ENCODE measurements at places on chromosomes 7 and 10. TPM values are rescaled to one million over a fixed set of nuclear protein-coding genes. Genes with fewer than 3 reads are reported as not detected.

GRCh38 chr10:69558559-69558958, 14.7 kb downstream of the NEUROG3 start:
- DNase-seq = peak; percentile 60
- H3K36me3 ChIP-seq = no peaks in the 10 kb centered on the region
- peaks cover 10% of the 10 kb centered on the region for H3K4me1 ChIP-seq

- H3K36me3 ChIP-seq = no peaks in the 10 kb centered on the region
- no peak overlapping the region for H3K4me3 ChIP-seq
- H3K4me1 ChIP-seq = peaks cover 25% of the 10 kb centered on the region
- H3K27ac ChIP-seq = no peak overlapping the region
- H3K27me3 ChIP-seq = peaks cover 2% of the 10 kb centered on the region
Measured at GRCh38 chr10:43939389-43939938, 290.8 kb upstream of the ZNF32 start.

DNA sequence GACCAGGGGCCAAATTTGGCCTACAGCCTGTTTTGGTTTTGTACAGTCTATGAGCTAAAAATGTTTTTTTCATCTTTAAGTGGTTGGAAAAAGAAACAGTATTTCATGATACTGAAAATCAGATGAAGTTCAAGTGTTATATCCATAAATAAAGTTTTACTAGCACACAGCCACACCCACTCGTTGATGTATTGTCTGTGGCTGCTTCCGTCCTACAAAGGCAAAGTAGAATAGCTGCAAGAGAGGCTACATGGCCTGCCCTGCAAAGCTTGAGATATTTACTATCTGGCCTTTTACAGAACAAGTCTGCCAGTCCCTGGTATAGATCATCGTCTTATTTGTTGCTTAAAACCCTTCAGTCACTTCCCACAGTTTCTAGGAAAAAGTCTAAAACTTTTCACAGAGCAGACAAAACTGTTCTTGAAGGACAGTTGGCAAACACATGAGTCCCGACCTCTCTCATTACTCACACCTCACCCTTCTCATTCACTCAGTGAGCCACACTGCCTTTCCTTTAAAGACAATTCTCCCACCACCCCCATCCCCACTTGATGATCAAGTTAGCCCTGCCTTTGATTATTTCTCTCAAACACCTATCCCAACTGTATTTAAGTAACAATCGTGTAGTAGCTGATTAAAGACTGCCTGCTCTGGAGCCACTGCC, 9.9 kb downstream of the RHEB start:
- DNase-seq = no peak
- no peaks in the 10 kb centered on the region for H3K27me3 ChIP-seq
- peaks cover 74% of the 10 kb centered on the region for H3K4me1 ChIP-seq
- peak overlapping the region; percentile 27 for H3K27ac ChIP-seq
- H3K36me3 ChIP-seq = peaks cover 21% of the 10 kb centered on the region

GRCh38 chr10:104371753-104372152, 18.1 kb downstream of the CFAP58 start:
- no peak for DNase-seq
- no peak overlapping the region for H3K27ac ChIP-seq
- H3K4me3 ChIP-seq = no peak overlapping the region
- H3K4me1 ChIP-seq = no peaks in the 10 kb centered on the region
- H3K36me3 ChIP-seq = no peaks in the 10 kb centered on the region
- H3K27me3 ChIP-seq = peaks cover 8% of the 10 kb centered on the region

DNA sequence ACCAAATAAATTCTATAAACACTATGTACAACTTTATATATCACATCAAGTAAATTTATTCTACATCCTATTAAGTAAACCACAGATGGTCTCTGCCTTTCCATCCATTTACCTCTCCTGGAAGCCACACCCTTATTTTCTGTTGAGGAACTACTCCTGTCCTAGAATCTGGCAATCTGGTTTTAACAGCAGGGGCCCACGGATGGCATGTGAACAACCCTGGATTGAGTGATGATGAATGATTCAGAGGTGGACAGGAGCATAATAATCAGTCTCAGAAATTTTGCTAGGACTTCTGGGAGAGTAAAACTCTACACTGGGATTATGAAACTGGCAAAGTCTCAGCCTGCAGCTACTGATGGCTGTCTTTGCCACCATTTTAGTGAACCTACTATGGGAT, 54.1 kb downstream of the CDK6 start:
- no peak for DNase-seq
- no peak overlapping the region for H3K4me3 ChIP-seq
- H3K27ac ChIP-seq = no peak overlapping the region
- H3K4me1 ChIP-seq = peaks cover 59% of the 10 kb centered on the region
- H3K36me3 ChIP-seq = peaks cover 39% of the 10 kb centered on the region

GRCh38 chr7:158778471-158778870, 50.8 kb downstream of the ESYT2 start:
- no peaks in the 10 kb centered on the region for H3K27me3 ChIP-seq
- H3K27ac ChIP-seq = peak overlapping the region; percentile 66
- H3K4me3 ChIP-seq = no peak overlapping the region
- no peak for DNase-seq

DNA sequence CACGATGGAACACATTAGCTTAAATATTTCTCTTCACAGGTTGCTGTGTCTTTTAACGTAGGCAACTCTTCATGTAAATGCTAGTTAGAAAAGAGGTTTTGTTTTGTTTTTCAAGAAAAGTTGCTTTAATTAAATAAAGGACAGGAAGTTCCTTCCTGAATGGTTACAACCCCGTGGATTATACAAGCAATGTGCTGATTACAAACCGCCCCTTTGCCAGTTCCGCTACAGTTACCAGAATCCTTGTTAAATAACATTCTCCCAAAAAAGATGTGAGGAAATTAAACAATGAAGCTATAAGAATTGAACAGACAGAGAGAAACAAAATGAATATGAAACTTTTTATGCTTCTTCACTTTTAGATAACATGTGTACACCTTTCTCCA, 75.1 kb downstream of the LYZL2 start:
- no peaks in the 10 kb centered on the region for H3K36me3 ChIP-seq
- H3K27ac ChIP-seq = no peak overlapping the region
- H3K27me3 ChIP-seq = peaks cover 1% of the 10 kb centered on the region
- peaks cover 3% of the 10 kb centered on the region for H3K4me1 ChIP-seq
- H3K4me3 ChIP-seq = no peak overlapping the region
- no peak for DNase-seq

The POLR2J2 gene
- total RNA-seq = 13.8 TPM

GRCh38 chr10:1036341-1036791, 10.7 kb upstream of the IDI2 start:
- peak; percentile 41 for DNase-seq
- peaks cover 7% of the 10 kb centered on the region for H3K4me1 ChIP-seq
- peak overlapping the region; percentile 49 for H3K27ac ChIP-seq
- H3K36me3 ChIP-seq = peaks cover 23% of the 10 kb centered on the region
- H3K27me3 ChIP-seq = no peaks in the 10 kb centered on the region

DNA sequence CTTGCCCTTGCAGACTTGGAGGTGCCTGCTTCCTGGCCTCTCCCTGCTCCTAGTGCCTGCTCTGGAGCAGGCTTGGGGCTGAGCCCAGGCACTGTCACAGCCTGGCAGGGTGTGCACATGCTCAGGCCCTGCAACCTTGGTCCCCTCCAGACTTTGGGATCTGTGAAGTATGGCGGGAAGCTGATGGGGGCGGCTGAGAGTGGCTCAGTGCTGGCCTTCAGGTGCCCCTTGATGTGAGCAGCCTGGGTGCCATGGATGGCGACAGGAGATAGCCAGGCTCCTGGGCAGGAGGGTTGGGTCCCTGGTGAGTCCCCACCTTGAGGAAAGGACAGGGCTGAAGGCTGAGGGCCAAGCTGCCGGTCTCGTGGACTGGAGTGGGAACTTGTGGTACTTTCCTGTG, 700.4 kb upstream of the KCND2 start:
- H3K4me3 ChIP-seq = no peak overlapping the region
- no peak for DNase-seq
- H3K4me1 ChIP-seq = no peaks in the 10 kb centered on the region
- no peaks in the 10 kb centered on the region for H3K36me3 ChIP-seq
- H3K27ac ChIP-seq = no peak overlapping the region

The TMEM196 gene
- not detected for total RNA-seq

- no peak overlapping the region for H3K27ac ChIP-seq
- no peaks in the 10 kb centered on the region for H3K36me3 ChIP-seq
- H3K27me3 ChIP-seq = no peaks in the 10 kb centered on the region
- no peak for DNase-seq
- H3K4me3 ChIP-seq = no peak overlapping the region
Measured at GRCh38 chr7:40935435-40935834, 767.5 kb downstream of the INHBA start.

GRCh38 chr10:28432210-28432676, 100.7 kb upstream of the WAC start:
- H3K36me3 ChIP-seq = no peaks in the 10 kb centered on the region
- no peaks in the 10 kb centered on the region for H3K27me3 ChIP-seq
- no peak overlapping the region for H3K27ac ChIP-seq
- DNase-seq = peak; percentile 16

GRCh38 chr7:131934452-131934851, 378.0 kb upstream of the PODXL start:
- H3K4me1 ChIP-seq = no peaks in the 10 kb centered on the region
- no peaks in the 10 kb centered on the region for H3K36me3 ChIP-seq
- H3K27me3 ChIP-seq = peaks cover 1% of the 10 kb centered on the region
- DNase-seq = no peak
- H3K4me3 ChIP-seq = no peak overlapping the region

The CCDC6 gene
- 34.8 TPM for total RNA-seq

- H3K27ac ChIP-seq = no peak overlapping the region
- peaks cover 10% of the 10 kb centered on the region for H3K4me1 ChIP-seq
- DNase-seq = peak; percentile 64
Measured at GRCh38 chr7:87628780-87629569, 777 bp downstream of the RUNDC3B start.

The CHPF2 gene
- 27.3 TPM for total RNA-seq

- DNase-seq = no peak
- no peaks in the 10 kb centered on the region for H3K36me3 ChIP-seq
- H3K27me3 ChIP-seq = no peaks in the 10 kb centered on the region
- H3K4me3 ChIP-seq = no peak overlapping the region
- H3K4me1 ChIP-seq = no peaks in the 10 kb centered on the region
Measured at GRCh38 chr10:30883116-30883515, 148.5 kb downstream of the ZNF438 start.

Data from activated CD8-positive, alpha-beta T cell treated with anti-CD3 and anti-CD28 coated beads for 36 hours (primary cell).